ENCODE measurements at places on chromosomes 7 and 10.

DNA sequence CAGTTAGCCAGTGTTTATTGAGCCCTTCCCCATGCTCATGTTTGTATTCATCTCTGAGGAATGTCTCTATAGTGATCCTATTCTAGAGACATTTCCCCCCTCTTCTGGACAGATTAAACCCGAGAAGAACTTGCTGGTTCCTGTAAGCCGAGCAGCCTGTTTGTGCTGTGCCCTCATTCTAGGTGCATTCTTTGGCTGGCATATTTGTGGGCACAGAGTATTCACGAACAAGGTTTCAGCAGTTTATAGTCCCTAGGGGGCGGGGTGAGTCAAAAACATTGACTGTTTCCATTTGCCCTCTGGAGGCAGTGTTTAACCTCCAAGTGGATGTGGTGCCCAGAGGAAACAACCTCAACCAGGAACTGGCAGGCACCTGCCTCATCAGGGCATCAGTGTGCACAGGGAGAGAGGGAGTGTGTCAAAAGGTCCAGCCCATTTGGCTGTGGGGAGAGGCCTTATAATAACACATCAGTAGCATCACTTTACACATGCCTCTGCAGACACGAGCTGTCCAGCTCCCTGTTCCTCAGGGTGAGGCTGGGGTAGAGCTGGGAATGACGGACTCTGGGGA is 273.3 kb upstream of the LRGUK start:
- DNase-seq: no peak

GRCh38 chr10:29802171-29802570 is 167.4 kb upstream of the SVIL start:
- no peak for DNase-seq

- no peak for DNase-seq
Measured at GRCh38 chr7:69825113-69825972, 227.1 kb downstream of the AUTS2 start.

GRCh38 chr10:129756912-129757901 is 206.9 kb downstream of the EBF3 start:
- DNase-seq: peak; percentile 11

DNA sequence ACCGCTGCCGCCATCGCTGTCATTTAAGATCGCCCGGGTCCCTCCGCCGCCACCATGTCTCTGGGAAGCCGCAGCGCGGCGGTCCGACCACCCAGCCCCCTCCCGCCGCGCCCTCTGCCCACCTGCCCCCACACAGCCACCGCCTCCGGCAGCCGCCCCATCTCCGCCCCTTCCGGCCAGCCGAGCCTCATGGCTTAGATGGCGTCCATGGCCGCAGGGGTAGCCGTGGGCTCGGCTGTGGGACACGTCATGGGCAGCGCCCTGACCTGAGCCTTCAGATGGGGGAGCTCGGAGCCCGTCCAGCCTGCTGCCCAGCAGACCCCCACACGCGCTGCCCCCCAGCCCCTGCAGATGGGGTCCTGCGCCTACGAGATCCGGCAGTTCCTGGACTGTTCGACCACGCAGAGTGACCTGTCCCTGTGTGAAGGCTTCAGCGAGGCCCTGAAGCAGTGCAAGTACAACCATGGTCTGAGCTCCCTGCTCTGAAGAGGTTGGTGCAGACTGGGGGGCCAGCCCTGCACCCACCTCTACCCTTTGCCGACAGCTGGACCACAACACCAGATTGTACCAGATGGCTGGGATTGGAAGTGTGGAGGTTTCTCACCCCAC is 38.0 kb upstream of the TARP start:
- peak; percentile 38 for DNase-seq

All from heart left ventricle (tissue), 16 donors.